AG09309 (cell line): ENCODE measurements at places on chromosomes 5 and 9.

DNA sequence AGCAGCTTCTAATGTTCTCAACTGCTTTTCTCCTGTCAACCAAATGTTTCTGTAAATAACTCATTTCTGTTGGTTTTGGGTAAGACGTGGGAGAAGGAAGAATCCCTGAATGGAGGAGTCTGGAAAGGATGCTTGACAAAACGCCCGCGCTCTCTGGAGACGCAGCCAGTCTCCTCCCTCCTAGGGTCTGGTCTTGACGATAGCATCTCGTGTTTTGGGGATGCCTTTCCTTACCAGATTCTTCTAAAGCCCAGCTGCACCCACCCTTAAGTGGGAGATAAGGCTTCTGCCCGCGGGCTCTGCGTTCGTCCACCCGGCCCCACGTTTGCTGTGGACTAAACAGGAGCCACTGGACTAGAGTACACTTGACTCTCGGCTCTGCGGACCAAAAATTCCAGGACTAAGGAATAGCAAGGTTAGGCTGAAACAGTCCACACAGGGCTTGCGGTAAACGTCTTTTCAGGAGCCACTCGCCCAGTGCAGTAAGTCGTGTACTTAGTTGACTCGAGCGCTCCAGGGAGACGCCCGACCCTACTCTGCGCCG is 491 bp upstream of the CTSL start:
- no peak for DNase-seq

DNA sequence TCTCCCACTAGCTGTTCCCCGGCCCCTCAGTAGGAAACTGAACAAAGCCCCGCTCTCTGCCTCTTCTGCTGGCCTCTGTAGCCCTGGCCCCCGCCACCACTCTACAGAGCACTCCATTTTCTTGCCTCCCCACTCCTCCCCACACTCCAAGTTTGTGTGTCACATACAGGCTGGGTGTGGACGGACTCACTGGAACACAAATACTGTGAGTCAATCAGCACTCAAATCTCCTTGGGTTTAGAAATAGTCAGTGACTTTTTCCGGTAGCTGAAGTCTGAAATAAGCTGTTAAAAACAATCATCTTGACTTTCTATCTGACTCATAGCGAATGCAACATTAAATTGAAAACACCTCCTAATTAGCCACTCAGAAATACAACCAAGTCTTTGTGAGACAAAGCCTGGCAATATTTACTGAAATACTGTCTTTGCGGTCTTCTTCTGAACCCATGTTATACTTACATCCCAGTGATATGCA is 122.5 kb downstream of the LHFPL2 start:
- no peak for DNase-seq

DNA sequence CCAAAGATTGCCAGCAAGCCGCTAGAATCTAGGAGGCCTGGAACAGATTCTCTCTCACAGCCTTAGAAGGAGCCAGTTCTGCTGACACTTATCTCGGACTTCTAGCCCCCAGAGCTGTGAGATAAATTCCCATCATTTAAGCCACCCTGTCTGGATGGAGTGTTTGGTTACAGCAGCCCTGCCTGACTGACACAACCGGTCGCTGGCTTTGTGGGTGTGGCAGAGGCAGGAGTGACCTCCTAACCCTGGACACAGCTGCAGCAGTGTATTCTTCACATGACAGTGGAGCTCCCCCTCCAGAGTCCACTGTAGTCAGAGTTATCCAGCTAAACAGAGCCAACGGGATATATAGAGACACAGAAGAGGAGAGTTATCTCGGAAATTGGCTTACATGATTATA is 21.2 kb upstream of the IL17B start:
- no peak for DNase-seq

- no peak for DNase-seq
These were observed 96.3 kb downstream of the TTLL11 start for GRCh38 chr9:121996783-121997182.

GRCh38 chr9:114662081-114662989 is 4.7 kb upstream of the TEX53 start:
- DNase-seq = no peak

DNA sequence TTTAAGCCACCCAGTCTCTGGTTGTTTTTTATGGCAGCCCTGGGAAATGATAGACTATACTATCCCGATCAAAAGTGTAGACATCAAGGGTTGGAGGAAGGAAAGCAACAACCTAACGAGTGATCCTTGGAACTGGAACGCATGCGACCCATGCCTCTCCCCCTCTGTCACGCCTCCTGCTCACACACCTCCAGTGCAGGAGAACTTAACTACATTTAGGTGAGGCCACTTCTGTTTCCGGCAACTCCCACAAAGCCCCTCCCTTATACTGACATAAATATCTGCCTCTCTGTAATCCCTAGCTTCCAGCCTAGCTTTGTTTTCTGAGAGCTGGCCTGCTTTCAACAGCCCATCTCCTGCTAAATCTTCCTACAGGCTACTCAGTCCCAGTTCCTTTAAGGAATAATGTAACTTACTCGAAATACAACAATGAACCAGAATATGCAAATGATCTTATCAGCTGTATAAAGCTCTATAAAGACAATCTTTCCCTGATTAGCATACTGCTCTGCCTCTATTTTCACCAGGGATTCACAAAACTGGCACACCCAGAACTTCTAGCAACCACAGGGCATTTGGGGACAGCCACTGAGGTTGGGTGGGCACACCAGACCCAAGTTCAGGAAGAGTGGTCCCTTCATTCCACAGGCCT is 73.9 kb downstream of the GABBR2 start:
- no peak for DNase-seq
